Activated naive CD8-positive, alpha-beta T cell treated with anti-CD3 and anti-CD28 coated beads, Interleukin-2, amount 50 U/mL, for 16 hours (primary cell): ENCODE measurements at places on chromosomes 1 and 21.

- DNase-seq = no peak
These were observed 2.4 kb downstream of the EPS15 start for GRCh38 chr1:51516649-51517158.

DNA sequence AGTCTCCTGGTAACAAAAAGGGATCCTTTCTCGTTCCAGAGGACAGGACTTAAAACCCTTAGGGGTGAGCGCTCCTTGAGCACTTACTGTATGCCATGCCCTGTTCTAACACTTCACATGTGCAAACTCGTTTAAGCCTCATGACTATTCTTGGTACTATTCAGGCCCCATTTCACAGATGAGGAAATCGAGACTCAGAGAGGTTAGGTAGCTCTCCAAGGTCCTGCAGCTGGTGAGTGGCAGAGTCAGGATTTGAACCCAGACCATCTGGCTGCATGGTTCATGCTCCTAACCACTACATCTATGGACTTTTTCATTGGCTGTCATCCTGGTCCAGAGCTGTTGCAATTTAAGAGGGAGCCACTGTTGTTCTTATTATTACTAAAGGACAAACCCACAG lies 46.7 kb upstream of the WNT4 start:
- no peak for DNase-seq

DNA sequence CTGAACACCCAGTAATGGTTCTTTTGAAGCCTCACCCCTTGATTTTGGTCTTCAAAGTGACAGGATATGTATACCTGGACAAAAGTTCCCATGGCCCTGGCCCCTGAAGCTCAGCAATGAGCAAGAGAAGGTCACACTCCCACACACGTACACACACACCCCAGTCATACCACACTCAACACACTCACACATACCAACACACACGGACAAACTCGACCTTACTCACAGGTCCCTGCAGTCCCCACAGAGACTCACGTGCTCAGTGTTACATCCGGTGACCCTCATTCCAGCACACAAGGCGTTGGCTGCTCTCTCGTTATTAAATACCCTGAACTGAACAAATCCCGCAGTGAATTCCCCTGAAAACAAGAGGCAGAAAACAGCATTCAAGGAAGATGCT lies 5.9 kb downstream of the ITLN1 start:
- no peak for DNase-seq

DNA sequence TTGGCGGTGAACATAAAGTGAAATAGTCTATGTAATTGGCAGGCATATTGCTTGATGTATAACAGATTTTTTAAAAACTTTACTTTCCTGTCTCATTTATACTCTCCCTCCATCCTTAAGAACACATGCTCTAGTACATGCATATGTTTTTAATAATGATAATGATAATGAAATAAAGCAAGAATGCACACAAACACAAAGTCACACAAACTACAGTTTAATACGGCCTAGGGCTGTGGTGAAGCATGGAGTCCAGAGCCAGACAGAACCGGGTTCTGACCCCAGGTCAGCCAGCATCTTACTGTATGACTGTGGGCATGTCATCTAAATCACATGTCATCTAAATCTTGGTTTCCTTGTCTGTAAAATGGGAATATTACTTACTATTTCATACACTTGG lies 324.9 kb upstream of the NFIA start:
- no peak for DNase-seq

- DNase-seq = no peak
These were observed 59.6 kb downstream of the SIK1 start for GRCh38 chr21:43367296-43367695.

GRCh38 chr1:109508001-109508872 lies 1.3 kb downstream of the AMIGO1 start:
- no peak for DNase-seq

DNA sequence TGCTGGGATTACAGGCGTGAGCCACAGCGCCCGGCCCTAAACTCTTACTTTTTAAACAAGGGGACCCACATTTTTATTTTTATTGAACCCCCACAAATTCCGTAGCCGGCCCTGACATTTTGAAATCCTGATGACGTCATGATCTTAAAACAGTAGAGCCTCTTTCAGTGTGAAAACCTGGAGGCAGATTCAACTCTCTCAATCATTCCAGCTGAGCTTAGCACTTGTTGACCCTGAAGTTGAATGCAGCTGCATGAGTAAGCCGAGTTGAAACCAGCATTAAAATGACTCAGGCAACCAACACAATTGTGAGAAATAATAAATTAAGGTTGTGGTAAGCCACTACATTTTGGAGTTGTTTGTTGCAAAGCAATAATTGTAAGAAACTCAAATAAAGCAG lies 93.9 kb upstream of the ADGRL4 start:
- DNase-seq = no peak

- DNase-seq = no peak
These were observed 36.7 kb downstream of the ATP2B4 start for GRCh38 chr1:203663294-203663693.

GRCh38 chr1:208203848-208204609 lies 40.2 kb downstream of the PLXNA2 start:
- DNase-seq = no peak

DNA sequence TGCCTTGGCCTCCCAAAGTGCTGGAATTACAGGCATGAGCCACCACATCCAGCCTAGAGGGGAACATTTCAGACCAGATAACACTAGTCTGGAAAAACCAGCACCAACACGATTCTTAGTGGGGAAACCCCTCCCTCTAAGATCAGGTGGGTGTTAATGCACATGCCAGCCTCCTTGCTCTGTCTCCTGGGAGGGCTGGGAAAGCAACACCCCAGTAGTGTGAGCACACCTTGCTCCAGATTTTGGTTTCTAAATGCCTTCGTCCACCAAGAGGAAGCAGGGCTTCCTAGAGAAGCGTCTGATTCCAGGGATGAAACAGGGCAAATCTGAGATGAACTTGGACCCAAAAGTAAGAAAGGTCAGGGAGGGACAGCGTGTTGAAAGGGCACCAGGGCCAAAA lies 2.2 kb upstream of the KRTAP10-4 start:
- DNase-seq = no peak

DNA sequence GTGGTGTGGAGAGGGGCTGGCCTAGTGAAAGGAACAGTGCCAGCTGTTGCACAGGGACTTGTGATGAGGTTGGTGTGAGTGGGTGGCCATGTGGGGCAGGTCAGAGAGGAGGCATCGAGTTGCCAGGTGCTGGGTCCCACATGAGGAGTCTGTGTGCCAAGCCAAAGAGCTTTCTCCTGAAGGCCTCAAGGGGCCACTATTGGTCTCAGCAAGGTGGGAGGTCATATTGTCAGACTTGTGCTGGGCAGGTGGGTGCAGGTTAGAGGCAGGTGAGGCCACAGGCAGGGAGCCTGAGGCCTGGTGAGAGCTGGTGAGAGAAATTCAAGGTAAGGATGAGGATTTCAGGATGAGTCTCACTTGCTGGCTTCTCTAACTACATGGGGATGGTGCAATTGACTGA lies 256.8 kb downstream of the DISC1 start:
- DNase-seq = no peak

- DNase-seq = no peak
These were observed 29.6 kb upstream of the SFPQ start for GRCh38 chr1:35222322-35223083.

GRCh38 chr1:34034036-34034435 lies 131.0 kb downstream of the CSMD2 start:
- DNase-seq = no peak

DNA sequence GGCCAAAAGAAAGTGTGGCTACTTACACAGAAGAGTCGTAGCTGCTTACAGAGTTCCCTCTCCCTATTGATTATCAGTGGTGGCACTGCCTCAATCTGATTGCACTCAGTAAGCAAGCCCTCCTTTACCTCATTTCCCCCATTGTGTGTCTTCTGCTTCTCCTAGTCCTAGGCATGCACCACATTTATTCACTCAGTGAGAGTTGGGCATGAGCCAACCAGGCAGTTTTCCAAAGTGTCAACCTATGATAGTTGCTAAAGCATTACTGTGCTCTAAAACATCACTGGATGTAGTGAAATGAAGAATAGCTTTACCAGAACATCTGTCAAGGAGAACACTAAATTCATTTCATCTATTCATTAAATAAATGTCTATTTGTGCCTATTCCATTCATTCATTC lies 19.3 kb downstream of the GJA5 start:
- DNase-seq = no peak

DNA sequence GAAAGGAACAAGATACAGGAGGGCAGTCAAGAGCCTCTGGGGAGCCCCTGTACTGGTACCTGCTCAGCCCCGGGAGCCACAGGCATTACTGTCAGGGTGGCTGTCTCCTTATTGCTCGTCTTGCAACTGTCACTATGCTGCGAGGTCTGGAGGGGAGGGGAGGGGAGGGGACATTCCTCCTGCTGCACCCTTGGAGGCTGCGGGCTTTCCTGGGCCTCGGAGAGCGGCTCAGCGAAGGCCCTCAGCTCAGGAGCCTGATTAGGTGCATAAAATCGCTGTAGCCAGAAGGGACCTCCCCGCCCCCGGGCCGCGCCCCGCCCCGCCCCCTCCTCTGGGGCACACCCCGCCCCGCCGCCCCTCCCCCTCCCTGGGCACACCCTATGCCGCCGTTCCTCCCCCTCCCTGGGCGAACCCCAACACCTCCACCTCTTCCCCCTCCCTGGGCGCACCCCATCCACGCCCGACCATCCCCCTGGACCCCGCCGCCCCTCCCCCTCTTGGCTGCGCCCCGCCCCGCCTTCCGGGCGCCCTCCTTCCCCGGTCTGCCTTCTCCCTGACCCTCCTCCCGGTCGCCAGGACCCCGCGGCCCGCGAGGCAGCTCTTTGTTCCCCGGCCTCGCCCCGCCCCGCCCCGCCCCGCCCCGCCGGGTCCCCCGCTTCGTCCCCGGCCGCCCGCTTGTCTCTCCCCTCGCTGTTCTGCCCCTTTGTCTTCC lies 35.5 kb downstream of the CACHD1 start:
- peak; percentile 0 for DNase-seq

GRCh38 chr1:112576240-112576639 lies 42.7 kb downstream of the ST7L start:
- DNase-seq = no peak

GRCh38 chr1:32411261-32411660 lies 17.0 kb upstream of the BSDC1 start:
- no peak for DNase-seq

DNA sequence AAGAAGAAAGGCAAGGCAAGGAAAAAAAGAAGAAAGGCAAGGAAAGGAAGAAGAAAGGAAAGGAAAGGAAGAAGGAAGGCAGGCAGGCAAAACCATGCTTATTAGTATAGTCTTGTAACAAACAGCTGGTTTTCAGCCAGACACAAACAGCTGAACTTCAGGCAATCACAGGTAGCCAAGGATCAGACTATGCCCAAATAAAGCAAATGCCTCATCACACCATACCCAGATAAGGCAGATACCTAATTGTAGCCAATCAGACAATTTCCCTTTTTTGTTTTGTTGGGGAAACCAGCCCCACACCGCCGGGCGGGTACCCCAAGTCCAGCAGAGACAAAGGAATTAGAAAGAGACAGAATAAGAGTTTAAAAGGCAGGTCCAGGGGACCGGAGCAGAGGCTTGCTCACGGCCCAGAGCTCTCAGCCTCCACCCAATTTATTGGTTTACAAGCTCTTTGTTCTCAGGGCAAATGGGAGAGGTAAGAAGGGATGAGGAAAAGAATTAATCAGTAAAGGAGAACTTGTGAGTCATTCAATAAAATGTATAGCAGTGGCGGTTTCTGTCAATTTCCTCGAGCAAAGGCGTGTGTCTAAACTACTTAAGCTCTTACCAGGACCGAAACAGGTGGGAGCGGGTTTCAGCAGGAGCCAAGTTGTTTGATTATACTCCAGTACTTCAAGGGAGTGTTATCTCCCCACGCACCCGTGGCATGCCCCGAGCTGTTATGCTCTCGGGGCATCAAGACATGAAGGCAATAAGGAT lies 886.8 kb downstream of the KCNT2 start:
- DNase-seq = no peak

DNA sequence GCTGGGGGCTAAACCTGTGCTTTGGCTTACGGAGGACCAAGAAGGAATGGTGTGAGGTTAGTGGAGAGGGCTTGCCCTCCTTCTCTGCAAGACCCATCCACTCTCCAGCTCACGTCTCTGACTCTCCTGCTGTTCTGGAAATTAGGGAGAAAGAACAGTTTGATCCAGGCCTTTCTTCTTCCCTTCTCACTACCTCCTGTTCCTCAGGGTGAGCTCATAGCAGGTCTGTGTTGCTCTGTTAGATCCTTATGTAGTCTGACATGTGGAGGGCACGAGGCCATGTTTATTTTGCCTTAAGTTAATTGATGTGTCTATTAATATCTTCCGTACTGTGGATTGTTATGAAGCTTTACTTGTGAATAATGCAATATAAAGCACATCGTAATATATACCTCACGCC lies 315.0 kb downstream of the GRIK1 start:
- no peak for DNase-seq
